ENCODE measurements at places on chromosomes 7 and 10.

- DNase-seq: peak; percentile 73
These were observed 28.4 kb upstream of the SMARCD3 start for GRCh38 chr7:151276666-151277590.

DNA sequence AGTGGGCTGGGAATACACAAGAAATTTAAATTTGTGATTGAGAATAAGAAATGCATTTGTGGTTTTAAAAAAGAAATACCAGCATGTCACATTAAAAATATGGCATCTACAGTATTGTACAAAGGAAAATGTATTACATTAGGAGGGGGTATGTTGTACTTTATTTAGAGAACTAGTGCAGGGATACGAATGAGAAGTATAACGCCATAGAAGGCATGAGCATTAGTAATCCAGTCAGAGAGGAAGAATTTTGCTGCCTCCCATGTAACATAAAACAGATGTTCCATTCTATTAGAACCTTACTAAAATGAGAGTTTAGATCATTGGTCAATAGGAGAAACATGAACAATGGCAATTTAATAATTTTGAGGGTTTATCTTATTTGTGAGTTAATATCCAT is 182.2 kb downstream of the ADK start:
- no peak for DNase-seq

- DNase-seq: no peak
These were observed 141.6 kb upstream of the NPS start for GRCh38 chr10:127407551-127407950.

DNA sequence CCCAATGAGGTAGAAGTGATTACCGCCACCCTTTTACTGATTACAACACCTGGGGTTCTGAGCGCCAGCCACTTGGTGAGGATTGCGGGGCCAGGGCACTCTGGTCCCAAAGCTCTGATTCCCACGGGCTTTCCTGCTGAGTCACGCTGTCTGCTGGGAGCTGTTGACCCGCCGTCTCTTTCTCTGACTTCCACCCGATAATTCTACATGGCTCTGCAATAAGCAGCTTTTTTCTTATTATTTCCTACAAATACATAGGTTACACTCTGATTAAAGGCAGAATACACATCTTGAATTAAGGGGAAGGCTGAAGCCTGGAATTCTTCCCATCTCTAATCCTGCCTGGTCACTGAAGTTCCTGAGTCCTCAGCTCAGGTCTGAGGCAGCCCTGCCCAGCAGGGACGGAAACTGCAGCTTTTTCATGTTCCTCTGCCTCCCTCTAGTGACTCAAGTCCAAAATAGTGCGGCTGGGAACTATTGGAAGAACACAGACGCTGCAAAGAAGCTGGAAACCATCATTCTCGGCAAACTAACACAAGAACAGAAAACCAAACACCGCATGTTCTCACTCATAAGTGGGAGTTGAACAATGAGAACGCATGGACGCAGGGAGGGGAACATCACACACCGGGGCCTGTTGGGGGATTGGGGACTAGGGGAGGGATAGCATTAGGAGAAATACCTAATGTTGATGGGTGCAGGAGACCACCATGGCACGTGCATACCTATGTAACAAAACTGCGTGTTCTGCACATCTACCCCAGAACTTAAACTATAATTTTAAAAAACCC is 178.3 kb downstream of the PRKCQ start:
- DNase-seq: peak; percentile 89

- peak; percentile 81 for DNase-seq
These were observed 250.9 kb downstream of the PTEN start for GRCh38 chr10:88114368-88114767.

DNA sequence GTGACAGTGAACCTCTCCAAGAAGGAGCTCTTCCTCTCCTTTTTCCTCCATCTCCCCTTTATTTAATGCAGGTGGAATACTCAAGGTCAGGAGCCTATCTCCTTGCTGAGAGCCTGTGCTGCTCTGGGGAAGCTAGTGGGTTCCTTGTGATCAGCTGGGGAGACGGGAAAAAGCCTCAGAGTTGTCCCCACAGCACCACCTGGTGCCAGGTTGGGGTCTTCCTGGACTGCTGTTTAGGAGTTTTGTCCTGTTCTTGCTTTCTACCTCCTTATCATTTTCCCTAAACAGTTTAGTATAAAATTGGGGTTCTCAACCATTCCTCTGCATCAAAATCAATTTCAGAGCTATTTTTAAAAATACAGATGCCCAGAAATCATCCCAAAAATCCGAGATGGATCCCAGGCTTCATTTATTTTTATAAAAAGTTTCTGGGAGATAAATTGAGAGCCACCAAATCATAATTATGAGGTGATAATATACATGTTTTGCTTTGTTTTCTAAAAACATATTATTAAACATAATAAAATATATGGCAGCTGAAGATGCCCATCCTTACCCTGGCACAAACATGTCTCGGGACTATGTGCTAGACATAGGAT is 44.3 kb downstream of the MACC1 start:
- peak; percentile 75 for DNase-seq

DNA sequence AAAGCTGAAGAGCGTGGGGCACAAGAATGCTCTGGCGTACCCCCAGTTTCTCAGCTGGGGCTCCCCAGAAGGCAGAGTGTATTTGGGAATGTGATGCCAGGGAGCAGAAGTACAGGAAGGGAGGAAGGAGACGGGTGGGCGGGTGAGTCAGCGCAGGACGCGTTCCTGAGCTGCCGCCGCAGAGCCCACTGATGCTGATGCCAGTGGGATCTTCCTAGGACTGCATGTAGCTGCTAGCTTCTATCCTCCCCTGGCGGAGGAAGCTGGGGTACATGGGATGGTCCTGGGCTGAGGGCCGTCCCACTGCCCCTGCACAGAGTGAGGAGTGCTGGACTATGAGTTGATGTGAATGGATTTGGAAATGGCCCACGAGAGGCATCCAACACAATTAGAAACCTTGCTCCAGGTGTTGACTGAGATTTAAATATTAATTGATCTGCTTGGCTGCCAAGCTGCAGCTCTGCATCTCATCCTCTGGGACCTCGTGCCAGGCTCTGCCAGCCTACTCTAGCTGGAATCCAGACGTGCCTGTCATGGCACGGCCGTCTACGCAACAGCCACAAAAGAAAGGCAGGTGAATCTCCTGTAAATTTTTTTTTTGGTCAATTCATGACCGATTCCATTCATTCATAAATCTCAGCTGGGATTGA is 66.2 kb upstream of the RHEB start:
- DNase-seq: no peak

DNA sequence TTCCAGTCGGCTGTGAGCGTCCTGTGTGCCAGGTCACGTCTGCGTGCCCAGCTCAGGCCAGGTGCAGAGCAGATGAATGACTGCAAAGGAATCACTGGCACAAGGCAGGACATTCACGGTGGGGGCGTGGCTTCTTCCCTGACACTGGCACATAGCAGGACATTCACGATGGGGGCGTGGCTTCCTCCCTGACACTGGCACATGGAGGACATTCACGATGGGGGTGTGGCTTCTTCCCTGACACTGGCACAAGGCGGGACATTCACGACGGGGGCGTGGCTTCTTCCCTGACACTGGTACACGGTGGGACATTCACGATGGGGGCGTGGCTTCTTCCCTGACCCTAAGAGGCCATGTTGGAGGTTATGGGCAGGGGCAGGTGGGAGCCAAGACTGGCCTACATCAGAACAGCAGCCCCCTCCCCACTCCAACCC is 64.3 kb downstream of the MYL10 start:
- DNase-seq: peak; percentile 52

DNA sequence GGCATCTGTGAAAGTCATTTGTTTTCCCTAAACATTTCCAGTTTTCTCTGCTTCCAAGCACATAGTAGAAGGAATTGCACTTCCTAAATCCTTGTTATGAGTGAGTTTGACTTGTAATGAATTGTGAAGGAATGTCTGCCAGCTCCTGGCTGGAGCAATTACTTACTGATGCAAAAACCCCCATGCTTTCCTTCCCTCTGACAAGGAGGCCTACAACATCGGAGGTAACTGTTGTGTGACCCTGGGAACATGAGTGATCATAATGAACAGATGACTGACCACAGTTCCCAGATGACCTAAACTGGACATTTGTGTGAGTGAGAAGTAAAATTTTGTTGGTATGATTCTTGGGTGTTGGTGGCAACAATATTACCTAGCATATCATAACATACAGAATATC is 21.4 kb upstream of the CPVL start:
- no peak for DNase-seq

DNA sequence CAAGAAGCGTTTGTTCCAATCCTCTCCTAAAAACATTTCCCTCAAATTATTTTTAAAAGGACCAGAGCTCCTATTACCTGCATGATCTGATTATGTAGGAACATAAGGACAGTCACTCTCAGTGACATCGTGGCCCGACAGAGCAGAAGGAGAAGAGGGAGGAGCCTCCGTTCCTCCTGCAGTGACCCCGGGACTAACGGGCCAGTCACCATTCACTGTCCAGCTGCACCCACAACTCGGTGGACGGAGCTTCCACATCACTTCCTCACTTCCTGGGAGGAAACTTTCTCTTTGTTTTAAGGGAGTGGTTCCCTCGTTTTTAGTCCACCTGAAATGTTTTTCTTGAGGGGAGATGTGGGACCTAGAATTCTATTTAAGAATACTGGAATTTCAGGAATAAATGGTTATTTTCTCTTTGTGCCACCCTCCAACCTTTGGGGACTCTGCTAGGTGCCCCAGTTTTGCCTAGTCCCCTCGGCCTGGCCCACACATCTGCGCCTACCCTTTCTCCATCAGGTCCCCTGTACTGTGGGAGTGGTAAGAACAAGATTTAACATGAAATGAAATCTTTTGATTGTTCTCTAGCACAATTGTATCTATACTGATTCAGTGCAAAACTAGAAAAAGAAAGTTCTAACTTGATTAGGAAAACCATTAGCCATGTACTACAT is 173.5 kb upstream of the RNF32 start:
- no peak for DNase-seq

DNA sequence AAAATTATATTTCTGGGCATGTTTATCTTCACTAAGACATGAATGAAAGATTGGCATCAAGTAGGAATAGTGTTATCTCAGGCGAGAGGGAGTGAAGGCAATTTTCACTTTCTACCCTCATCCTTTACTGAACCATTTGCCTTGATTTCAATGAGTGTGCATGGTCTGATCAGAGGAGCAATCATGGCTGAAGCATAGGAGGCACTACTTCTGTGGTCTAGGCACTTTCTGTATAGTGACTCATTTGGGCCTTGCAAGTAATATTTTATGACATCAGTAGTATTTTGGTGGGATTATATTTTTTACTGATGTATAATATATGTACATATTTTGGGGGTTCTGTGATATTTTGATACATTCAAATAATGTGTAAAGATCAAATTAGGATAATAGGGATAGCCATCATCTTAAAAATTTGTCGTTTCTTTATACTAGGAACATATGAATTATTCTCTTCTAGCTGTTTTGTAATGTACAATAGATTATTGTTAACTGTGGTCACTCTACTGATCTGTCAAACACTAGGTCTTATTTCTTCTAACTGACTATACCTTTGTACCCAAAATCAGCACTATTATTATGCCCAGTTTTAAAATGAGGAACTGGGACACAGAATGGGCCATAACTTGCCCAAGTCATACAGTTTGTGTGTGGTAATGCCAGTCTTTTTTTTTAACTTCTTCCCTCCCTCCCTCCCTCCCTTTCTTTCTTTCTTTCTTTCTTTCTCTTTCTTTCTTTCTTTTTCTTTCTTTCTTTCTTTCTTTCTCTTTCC is 101.9 kb downstream of the RAB11FIP2 start:
- DNase-seq: no peak

DNA sequence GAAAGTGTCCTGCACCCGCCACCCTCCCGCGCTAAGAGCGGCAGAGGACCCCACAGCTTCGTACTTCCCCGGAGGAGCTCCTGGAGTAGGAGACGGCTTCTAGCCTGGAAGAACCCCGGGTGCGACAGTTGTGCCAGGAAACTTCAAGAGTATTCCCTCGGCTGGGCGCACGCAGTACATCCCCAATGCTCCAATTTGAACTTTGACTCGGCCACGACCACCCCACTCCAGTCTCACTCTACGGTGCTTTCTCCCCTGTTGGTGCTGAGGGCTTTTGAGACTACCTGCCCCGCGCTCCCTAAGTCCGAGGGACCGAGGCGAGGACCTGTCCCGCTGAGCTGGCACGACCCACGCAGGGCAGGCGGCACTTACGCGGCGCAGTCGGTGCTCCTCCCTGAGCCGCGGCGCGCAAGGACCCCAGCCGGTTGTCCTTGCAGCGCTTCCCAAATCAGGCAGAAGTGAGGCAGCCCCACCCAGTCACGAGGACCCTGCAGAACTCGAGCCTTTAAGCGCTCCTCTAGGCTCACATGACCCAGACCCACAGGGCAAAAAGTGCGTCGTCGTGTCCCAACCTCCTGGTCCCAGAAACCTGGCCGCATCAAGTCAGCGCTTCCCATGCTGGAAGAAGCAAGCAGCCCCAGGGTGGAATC is at the start of gene CPVL:
Gene CPVL (minus strand): TSS at position 481 of the 650 bp plus-strand sequence. CDS start 25,476 bp downstream, outside the sequence.
- peak; percentile 87 for DNase-seq

GRCh38 chr7:20019757-20020432 is 197.3 kb downstream of the MACC1 start:
- DNase-seq: no peak

DNA sequence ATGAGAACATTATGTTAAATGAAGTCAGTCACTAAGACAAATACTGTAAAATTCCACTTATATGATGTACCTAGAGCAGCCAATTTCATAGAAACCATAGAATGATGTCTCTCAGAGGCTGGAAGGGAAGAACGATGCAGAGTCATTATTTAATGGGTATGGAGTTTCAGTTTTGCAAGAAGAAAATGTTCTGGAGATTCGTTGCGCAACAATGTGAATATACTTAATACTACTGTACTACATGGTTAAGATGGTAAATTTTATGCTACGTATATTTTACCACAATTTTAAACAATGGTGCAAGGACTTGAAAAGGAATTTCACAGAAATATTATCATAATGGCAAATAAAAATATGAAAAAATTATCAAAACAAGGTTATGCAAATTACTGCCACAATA is 972.6 kb downstream of the KCNMA1 start:
- no peak for DNase-seq

- DNase-seq: no peak
These were observed 12.5 kb upstream of the POM121L12 start for GRCh38 chr7:53022893-53023292.

- no peak for DNase-seq
These were observed 10.4 kb downstream of the ADCY1 start for GRCh38 chr7:45584261-45585210.

DNA sequence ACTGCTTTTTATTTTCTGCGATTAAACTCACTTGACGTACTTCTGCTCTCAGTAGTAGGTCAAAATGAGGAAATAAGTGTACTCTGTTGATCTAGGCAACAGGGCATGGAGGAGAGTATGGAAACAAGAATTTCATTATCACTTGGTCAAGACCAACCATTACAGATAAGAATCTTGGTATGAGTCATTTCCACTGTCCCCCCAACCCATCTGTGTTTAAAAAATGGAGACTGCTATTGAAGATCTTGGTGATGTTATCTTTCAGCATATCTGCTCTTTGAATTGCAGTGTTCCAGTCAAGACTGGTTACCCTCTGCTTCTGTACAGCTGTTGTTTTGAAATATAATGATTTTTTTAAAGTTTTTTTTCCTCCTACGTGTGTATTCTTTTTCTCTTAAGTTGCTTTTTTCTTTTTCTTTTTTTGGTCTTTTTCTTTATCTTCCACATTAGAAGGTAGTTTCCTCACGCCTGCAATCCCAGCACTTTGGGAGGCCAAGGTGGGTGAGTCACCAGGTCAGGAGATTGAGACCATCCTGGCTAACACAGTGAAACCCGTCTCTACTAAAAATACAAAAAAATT is 11.7 kb downstream of the STAM start:
- DNase-seq: peak; percentile 76

GRCh38 chr10:69838853-69839252 is 37.1 kb downstream of the COL13A1 start:
- no peak for DNase-seq

All from hematopoietic multipotent progenitor cell treated with erythropoietin and hydrocortisone succinate and interleukin-3 and kit ligand, for 6 days (in vitro differentiated cells).